ENCODE measurements at places on chromosomes 2 and 18.
A peak's percentile ranks its signal among the peaks of the same experiment; 100 is the strongest.

GRCh38 chr2:181828122-181828705 is 63.3 kb upstream of the ITPRID2 start:
- no peak for DNase-seq

GRCh38 chr2:143815082-143815481 is 685.9 kb downstream of the ARHGAP15 start:
- DNase-seq, result no peak

- DNase-seq, result no peak
Observed at GRCh38 chr2:15718103-15718943, 126.7 kb downstream of the DDX1 start.

GRCh38 chr2:45681675-45682074 is 30.2 kb downstream of the PRKCE start:
- DNase-seq, result peak; percentile 95

DNA sequence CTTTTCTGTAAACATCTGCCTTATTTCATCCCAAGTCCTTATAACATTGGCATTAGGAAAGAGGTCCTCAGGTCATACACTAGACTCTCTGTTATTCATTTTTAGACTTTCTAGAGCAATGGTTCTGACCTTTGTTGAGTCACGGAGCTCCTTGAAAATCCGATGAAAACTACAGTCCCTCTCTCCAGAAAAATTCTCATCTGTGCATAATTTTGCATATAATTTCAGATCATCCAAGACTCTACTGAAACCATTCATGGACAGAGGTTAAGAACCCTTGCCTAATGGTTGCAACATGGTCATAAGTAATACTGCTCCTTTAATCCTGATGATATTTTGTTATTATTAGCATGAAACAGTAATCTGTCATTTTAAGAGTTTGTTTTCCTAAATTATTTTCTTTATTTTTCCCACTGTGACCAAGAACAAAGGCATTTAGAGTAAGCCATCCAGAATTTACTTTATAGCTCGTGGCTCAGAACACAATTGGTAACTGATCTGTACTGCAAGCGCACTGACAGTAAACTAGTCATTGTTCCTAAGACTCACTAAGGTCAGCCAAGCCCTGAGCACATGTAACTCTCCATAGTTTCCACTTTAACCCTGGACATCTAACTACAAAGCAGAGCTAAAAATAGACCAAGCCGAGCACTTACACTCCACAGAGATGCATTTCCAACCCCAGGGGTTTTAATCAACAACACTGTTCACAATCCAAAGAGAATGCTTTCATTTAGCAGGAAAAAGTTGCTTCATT is 8.4 kb downstream of the MYOM1 start:
- peak; percentile 92 for DNase-seq

- no peak for DNase-seq
Observed at GRCh38 chr2:110655701-110656100, 22.2 kb downstream of the BUB1 start.

DNA sequence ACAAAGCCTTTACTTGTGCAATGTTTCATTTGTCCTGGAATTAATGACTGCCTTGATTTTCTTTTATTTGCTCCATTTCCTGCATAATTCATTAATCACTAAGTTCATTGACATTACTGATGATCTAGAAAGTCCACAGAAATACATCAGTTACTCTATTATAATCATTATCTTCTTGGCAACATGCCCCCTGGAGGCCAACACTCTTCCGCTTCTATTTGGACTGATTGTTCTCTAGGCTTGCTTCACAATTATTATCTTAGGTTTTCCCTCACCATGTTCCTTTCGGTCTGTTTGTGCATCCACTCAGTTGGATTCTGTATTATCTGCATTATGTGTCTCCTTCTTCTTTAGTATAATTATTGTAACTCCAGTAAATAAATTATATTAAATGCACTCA is 461.0 kb upstream of the CDH2 start:
- no peak for DNase-seq

DNA sequence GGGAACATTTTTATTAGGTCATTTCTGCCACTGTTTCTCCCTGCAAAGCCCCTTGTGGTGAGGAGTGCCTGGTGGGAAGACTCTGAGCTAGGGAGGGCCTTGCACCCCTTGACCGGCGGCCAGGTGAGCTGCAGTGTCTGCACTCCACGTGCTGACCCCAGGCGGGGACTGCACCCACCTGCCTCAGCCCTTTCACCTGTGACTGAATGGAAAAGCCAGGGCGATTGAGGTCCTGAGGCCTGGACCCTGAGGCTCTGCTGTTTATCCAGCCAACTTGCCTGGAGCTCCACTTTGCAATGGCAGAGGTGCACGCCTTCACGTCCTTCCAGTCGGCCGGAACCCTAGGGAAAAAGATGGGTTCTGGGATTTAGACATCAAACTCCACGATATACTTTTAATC is 53.1 kb downstream of the TMEM18 start:
- DNase-seq, result no peak

DNA sequence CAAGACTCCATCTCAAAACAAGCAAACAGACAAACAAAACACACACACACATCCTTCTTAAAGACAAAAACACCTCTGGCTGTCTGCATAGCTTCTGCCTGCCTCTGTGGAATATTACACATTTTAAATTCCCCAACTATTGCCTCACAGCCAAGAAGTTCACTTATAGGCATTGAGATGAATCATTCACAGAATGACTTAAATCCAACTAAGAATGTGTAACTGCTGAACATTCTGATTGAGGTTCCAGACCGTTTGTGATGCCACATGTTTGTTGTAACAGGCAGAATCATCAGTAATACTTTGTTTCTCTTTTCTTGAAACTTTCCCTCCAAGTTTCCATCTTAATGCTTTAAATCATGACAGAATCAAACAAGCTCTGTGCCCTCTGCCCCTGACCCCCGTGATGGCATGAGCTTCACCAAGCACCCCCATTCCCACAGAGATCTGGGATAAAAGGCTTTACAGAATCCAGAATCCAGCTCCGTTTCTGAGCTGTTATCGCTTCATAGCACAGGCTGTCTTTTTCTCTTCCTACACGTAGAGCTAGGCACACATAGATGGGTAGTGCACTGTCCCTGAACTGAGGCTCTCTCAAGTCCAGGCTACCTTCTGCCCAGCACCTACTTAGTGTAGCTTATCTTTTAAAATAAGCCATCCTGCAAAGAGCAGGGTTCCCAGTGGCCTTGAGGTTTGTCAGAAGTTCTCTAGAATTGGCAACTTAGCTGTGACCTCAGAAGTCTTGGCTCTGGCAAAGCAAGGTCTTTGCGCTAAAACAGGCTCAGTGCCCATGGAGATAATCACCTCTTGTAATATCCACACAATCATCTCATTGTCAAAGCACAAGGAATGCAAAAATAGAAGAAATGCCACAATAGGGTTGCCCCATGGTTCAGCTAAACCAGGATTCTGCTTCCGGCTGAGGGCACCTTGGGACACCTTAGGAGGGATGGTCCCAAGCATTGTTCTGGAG is 32.9 kb downstream of the EPAS1 start:
- peak; percentile 100 for DNase-seq

GRCh38 chr2:65530547-65531320 is 98.3 kb upstream of the SPRED2 start:
- no peak for DNase-seq

DNA sequence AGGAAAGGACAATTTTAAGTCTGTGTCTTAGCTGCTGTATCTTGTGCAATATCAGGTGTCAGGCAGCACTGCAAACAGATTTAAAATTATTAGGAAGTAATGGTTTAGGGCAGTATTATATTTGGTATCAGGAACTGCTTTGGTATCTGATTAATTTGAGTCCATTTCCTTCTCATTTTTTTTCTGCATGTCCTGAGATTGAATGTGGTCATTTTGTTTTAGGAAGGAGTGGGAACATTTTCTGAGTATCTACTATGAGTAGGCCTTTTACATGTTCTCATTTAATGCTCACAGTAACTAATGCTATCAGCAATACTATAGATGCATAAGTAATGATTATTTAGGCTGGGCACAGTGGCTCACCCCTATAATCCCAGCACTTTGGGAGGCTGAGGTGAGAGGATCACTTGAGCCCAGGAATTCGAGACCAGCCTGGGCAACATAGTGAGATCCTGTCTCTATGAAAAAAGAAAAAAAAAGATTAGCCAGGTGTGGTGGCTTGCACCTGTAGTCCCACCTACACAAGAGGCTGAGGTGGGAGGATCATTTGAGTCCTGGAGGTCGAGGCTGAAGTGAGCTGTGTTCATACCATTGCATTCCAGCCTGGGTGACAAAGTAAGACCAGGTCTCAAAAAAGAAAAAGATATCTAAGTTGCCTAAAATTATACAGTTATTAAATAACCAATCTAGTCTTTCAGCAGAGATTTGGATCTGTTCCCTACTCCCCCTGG is 4.7 kb downstream of the FMNL2 start:
- no peak for DNase-seq

DNA sequence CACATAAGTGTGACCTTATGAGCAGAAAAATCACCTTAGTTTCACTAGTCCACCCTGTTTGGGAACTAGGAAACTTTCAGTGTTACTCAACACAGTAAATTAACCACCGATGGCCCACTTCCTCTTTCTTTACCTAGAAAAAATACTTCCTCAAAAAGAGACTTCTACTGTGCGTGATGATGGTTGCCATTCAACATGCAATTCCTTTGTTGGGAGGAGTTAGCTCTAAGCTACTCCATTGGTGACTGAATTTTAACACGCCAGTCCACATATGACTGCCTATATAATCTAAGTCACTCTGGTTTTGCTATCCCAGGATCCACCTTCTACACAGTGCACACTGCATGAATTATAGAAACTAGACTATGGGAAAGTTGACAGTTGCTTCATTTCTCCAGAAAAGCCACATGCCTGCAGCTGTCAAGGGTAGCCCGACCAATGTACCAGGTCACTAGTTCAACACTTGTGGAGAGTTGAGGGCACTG is 47.8 kb upstream of the REG3G start:
- no peak for DNase-seq

- DNase-seq, result peak; percentile 90
Observed at GRCh38 chr18:23311351-23312121, 141.6 kb upstream of the RIOK3 start.

GRCh38 chr2:148570989-148571388 is 73.6 kb upstream of the EPC2 start:
- DNase-seq, result no peak

- DNase-seq, result no peak
Observed at GRCh38 chr18:23542461-23542860, 39.1 kb downstream of the RMC1 start.

DNA sequence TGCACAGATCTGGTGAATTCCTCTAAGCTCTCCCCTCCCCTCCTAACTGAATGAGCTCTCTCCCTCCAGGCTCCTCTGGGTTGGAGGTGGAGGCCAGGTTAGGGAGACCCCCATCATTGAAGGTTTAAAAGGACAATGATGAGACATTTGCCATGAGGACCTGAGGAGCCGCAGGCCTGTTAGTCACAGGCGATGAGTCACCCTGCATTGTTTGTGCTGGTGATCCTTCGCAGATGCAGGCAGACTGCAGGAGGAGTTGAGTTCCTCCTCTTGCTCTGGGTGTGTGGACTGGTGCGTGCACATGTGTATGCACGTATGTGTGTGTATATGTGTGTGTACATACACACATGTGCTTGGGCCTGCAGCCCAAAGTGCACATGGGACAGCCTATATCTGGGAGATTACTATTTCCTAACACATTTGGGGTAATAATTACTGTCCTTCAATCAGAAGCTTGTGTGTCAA is 42.0 kb downstream of the MCFD2 start:
- DNase-seq, result peak; percentile 95

DNA sequence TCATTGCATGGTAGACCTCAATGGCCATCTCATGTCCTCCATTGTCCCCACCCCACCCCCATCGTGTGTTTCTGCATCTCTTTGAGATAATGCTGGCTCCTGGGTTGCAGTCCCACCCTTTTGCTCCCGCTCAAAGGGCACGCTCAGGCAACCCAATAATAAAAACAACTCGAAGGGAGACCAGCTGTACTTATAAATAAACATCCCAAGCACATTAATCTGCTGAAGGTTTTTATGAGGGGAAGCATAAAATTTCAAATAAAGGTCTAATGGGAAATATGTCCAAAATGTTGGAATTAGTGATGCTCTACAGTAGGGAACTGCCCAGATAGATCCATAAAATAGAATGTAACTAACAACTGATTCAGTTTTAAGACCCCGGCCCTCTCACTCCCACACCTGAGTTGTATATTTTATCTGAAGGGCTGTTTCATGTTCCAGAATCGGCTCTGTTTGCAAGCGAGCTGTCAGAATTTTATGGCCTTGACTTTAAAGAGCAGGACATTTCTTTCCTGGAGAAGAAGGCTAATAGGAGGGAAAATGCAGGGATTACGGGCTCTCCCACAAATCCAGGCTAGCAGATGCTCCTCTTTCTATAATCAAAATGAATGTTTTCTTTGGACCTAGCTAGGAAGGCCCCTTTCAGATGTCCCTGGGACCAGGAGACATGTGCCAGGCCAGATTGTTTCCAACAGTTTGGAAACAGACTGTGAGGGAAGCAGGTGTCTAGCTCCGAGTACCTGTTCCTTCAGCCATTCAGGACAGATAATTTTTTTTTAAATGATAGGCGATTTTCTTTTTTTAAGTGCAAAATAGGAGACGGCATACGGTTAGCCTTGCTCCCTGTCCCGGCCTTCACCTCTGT is 103.7 kb downstream of the APOB start:
- no peak for DNase-seq

- no peak for DNase-seq
Observed at GRCh38 chr18:42636309-42636708, 479.2 kb downstream of the RIT2 start.

DNA sequence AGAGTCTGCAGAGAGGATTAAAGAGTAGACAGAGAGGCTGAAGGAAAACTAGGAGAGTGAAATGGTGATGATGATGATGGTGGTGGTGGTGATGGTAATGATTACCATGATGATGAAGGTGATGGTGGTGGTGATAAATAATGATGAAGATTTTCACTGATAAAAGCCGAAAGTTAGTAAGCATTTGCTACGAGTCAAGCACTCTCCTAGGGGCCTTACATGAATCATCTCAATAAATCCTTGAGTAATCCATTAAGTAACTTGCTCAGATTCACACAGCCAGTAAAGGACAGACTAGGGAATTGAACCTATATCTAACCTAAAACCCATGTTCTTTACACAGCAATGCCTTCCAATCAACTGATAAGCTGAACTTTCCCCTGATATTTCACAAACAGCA is 106.7 kb upstream of the PGAP1 start:
- DNase-seq, result no peak

DNA sequence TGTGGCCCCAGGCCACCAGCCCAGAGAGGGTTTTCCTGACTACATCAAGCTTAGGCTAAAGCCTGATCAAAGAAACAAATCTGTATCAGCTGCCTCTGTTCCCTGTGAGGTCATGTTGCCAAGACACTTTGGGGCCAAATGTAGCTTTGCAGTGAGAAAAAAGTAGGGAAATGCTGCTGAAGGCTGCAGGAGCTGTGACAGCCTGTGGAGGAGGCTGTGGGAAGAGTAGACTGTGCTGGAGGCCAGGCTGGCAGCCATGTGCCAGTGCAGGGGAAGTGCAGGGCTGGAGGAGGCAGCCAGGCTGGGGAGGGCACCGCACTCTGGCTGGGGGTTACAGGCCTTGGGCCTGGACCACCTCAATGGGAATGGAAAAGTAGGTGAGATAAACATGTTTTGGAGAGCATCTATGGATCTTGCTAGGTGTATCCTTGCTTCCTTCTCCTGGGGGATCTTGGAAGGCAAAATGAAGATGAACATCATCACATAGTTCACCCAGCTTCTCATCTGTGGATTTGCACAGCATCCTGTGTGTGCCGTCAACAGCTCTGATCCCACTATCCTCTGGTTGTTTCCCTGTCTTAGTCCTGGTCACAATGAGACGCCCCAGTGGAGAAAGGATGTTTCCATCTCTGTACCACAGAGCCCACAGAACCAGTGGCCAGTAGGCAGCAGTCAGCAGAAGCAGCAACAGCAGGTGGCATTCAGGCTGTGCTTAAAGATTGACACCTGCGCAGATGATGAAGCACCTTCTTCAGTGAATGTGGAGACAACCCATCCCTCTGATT is 103.8 kb upstream of the COPS8 start:
- DNase-seq, result no peak
